Activated T-cell treated with anti-CD3 and anti-CD28 coated beads, Interleukin-2, amount 50 U/mL, for 4 hours (primary cell): ENCODE measurements at places on chromosomes 1 and 21. TPM values are rescaled to one million over a fixed set of nuclear protein-coding genes. Genes with fewer than 3 reads are reported as not detected.
A peak's percentile ranks its signal among the peaks of the same experiment; 100 is the strongest.

PDZK1 gene
- 0.08 TPM for total RNA-seq

GRCh38 chr1:204162494-204163074 lies 3.6 kb downstream of the REN start:
- DNase-seq, result peak; percentile 82

DNA sequence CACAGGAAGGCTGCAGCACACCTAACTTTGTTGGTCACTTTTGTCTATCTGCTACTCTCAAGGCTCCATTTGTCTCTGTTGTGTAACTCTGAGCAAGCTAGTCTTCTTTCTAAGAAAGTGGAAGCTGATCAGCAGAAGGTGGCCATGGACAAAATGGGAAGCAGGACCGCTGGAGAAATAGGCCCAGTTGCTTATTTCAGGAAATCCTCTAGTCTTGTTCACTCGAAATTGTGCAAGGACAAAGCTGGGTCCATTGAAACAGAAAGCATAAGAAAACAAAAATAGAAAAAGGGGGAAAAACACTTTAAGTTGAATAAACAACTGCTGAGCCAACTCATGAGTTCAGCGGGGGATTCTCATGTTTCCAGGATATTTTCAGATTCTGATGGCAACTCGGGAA lies 150.1 kb downstream of the PBX1 start:
- DNase-seq, result no peak

DNA sequence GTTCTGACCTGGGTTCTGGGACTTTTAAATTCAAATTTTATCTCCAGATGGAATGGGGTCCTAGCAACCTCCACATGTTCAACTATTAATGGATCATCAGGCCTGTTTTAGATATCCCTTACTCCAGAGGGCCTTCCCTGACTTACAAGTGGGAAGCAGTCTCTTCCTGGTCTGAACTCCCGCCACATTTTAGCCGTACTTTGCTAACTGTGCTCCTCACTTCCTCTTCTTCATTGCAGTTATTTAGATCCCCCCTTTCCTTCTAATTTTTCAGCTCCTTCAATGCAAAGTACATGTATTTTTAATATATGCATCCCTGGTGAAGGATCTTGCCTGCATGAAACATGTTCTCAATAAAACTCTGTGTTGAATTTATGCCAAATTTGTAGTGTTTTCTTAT lies 3.7 kb downstream of the CD1A start:
- no peak for DNase-seq

- DNase-seq, result no peak
Observed at GRCh38 chr1:34876406-34876805, 16.9 kb upstream of the SMIM12 start.

ATP5PB gene
- 319 TPM for total RNA-seq

GRCh38 chr21:45139473-45139872 lies 65.1 kb downstream of the ADARB1 start:
- DNase-seq, result no peak

DNA sequence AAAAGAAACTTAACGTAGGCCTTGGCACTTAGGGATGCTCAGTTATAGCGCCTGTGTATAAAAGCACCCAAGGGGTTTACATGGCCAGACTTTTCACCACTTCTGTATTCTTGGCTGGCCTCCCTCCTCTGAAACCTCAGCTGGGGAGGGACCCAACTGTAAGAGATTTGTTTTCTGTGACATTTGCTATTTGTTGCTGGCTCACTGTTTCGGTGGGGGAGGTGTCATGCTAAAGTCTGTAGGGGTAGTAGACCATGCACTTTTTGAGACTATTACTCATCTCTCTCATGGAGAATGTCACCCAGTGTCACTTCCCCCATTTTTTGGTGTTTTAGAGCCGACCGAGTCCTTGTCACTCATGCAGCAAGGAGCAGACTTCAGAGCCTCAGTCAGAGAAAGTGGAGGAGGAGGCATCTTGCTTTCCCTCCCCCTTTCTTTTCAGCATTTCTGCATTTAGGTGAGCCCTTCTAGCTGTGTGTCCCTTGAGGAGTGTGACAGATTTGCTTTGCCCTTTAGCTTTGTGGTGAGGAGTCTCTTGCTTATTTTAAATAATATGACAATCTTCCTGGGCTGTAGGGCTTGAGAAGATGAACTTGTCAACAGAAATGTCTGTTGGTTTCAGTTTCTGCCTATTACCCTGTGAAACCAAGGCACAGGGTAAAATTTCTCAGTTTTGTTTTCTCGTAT lies 160.1 kb downstream of the FASLG start:
- DNase-seq, result peak; percentile 30

DNA sequence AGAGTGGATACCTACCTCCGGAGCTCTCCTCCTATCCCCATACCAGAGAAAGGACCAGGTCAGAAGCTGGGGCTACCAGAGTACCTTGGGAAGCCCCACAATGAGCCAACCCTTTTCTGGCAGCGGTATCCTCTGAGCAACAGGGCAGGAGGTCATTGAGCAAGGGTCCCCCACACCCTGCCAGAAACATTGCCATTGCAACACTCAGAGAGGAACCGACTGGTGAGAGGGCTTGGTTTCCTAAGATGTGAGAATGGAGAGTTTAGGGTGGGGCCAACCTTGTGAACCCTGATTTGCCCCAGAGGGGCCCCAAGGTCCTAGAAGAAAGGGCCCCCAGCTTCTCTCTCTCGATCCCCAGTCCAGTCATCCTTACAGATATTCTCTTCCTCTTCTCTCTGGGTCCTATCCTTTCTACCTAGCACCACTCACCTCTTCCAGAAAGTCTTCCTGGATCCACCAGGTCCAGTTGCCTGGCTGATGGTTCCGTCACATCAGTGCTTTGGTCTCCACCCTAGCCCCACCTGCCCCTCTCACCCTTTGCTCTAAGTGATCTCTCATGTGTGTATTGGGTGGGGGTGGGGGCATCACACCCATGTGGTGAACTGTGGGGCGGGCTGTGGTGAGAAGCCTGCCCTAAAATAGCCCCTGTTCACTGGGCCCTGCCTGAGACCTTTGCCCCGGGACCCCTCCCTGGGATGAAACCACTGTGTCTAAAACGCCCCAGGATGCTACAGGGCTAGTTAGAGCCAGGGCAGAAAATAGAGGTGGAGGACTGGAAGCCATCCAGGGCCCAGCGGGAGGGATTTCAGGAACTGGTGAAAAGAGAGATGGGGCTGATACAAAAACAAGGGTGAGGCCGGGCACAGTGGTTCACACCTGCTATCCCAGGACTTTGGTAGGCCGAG lies 8.7 kb downstream of the FGR start:
- DNase-seq, result no peak

GRCh38 chr21:43355925-43356289 lies 71.0 kb downstream of the SIK1 start:
- no peak for DNase-seq

- no peak for DNase-seq
Observed at GRCh38 chr1:7703321-7704213, 67.5 kb upstream of the VAMP3 start.

GRCh38 chr1:183733715-183734114 lies 71.2 kb upstream of the RGL1 start:
- DNase-seq, result no peak

CELA2B gene
- total RNA-seq, result 0.41 TPM

- no peak for DNase-seq
Observed at GRCh38 chr1:179831852-179832699, 45.5 kb downstream of the TOR1AIP2 start.

DNA sequence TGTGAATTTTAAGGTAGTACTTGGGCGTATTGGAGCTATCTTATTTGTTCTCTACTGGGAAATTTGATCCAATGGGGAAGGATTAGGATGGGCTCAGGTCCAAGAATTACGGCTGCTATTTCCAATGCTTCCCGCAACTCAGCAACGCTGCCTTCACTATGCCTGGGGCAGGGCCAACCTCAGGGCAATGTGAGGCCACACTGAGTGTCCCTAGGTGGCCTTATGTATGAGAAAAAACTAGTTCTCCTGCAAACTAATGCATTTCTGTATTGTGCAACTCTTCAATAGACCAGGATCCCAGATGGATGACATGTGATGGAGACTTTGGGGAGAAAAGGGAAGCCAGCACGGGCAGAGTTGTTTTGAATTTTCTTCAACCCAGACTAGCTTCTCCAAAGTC lies 168.1 kb downstream of the DUSP10 start:
- no peak for DNase-seq

GRCh38 chr1:22861764-22862440 lies 110.8 kb downstream of the LACTBL1 start:
- DNase-seq, result no peak

HAO2 gene
- not detected for total RNA-seq

DNA sequence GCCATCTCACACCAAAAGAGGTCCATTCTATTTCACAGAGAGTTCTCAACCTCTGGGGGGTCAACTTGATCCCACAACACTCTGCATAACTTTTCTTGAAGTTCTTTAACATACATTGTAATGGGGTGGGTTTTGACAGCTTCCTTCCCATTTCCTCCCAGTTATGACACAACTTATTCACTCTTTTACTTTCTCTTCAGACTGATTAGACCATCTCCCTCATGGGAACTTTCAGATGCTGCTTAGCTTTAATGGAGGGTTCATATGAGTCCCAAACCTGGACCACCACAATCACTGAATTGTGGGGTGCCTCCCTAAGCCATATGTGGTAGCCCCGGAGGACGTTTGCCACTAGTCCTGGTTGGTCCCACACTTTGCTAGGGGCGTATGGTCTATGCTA lies 28.3 kb upstream of the KCNJ15 start:
- DNase-seq, result no peak

OLFML2B gene
- total RNA-seq, result 1.5 TPM

GRCh38 chr21:26100573-26100972 lies 70.0 kb downstream of the APP start:
- DNase-seq, result no peak

KCNJ9 gene
- not detected for total RNA-seq

DNA sequence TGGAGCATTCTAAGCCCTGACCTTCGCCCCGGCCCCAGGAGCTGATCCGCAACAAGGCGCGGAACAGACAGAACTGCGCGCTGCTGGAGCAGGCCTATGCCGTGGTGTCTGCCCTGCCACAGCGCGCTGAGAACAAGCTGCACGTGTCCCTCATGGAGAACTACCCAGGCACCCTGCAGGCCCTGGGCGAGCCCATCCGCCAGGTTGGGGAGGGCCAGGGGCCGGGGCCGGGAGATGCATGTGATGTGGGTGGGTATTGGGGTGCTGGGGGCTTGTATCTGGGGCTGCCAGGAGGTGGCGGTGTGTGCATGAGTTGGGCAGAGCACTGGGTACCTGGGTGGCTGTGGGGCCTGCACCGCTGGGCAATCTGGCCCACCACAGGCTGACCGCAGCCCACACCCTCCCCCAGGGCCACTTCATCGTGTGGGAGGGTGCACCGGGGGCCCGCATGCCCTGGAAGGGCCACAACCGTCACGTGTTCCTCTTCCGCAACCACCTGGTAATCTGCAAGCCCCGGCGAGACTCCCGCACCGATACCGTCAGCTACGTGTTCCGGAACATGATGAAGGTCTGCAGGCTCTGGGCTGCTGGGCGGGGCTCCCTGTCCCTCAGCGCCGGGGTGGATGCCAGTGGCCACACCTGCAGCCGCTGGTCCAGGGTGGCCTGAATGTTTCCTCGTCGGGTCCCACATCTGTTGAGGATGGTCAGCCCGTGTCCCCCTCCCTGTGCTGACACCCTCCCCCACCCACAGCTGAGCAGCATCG lies 65.8 kb downstream of the TRIM11 start:
- DNase-seq, result no peak

DNA sequence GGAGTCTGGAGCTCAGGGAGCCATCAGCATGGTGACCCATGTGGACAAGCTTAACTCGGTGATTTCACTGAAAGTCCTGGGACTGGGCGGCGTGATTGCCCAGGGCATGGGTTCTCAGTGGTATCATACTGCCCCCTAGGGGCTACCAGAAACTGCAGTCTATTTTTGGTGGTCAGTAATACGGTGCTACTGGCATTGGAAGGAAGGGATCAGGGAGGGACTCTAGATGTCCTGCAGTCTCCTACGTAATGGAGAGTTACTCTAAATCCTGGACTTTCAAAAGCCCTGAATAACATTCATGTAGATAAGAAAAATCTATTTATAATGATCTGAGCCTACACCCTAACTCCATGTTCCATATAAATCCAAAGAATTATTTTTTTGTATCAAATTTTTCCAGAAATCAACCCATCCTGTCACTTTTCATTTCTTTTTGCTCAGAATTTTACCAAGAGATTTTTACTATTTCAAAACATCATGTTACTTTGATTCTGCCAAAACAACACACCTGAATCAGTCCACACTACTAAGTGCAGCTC lies 37.3 kb downstream of the PABPC4 start:
- peak; percentile 17 for DNase-seq

CADM3 gene
- total RNA-seq, result not detected

- DNase-seq, result no peak
Observed at GRCh38 chr21:35473496-35473895, 424.4 kb upstream of the RUNX1 start.

GRCh38 chr1:205291596-205291995 lies 29.9 kb downstream of the NUAK2 start:
- DNase-seq, result no peak

MTARC1 gene
- not detected for total RNA-seq

GRCh38 chr1:13766592-13767564 lies 66.9 kb downstream of the PRDM2 start:
- DNase-seq, result no peak

PRDM16 gene
- 0.22 TPM for total RNA-seq

GRCh38 chr1:214445831-214446614 lies 105.4 kb downstream of the PTPN14 start:
- DNase-seq, result no peak

PGLYRP4 gene
- not detected for total RNA-seq

GRCh38 chr1:158311066-158311465 lies 20.3 kb downstream of the CD1B start:
- DNase-seq, result no peak

DNA sequence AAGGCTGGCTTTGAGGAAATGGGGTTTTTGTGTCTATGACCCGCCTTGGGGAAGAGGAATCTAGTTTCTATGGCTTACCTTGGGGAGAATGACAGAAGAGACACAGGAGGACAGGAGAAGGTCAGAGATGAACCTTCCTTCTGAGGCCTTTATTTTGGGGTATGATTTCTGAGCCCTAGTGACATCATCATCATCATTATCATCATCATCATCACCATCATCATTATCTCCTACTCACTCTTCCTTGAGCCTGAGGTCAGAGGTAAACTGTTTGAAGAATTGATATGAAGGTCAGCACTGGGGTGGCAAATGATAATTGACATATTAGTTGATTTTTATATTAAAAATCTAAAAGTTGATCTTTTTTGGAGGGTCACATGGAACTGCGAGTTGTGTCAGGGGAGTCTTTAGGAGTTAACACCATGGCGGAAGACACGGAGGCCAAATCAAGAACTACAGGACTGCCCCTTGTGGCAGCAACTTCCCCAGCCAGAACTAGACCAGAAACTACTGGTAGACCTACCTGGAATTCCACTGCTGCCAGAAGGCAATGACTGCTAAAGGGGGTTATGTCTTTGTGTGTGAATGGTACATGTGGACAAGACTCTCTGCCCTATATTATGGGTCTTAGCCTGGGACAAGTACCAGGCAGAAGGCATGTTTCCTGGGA lies 49.8 kb upstream of the WLS start:
- DNase-seq, result no peak

SEC16B gene
- total RNA-seq, result not detected

GRCh38 chr1:77978969-77979876 lies at the start of gene FUBP1:
Gene FUBP1, minus strand, starts transcription at chr1:77979072. Its CDS starts 68 bp downstream, at chr1:77979004.
- DNase-seq, result peak; percentile 94

SFN gene
- 0.24 TPM for total RNA-seq
